Spleen (tissue), 13 donors: ENCODE measurements at places on chromosomes 6 and 20.

DNA sequence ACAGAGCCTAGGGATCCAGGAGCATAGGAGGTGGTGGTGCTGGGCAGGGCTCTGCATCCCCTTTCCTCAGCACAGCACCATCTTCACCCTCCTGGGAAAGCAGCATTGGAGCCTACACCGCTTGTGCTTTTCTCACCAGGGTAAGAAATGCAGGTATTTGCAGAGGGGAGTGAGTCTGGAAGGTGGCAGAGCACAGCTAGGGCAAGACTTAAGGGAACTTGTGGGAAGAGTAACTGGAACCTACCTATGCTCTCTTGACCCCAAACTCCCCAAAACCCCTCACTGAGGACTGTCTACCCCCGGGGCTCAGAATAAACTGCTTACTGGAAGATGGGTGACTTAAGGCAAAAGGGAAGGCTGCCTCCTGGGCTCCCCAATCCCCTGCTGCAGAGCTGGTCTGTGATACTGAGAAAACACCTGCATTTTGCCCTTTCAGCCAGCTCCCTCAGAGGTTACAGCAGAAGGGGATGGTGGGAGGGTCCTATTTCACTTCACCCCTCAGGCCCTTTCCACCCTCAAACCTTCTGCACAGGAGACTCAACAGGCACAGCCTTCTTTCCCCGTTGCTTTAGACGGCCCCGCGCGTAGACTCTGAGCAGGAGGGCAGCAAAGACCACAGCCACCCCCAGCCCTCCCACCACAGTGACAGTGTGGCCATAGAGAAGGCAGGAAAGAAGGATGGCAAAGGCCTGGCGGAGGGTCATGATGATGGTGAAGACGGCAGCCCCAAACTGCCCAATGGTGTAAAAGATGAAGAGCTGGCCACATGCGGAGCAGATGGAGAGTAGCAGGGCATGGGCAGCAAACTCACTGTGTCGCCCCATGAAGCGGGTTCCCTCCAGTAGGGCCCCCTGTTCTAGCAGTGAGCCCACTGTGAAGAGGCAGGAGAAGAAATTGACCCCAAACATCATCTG lies 2.9 kb downstream of the SLC35B2 start:
- DNase-seq, result peak; percentile 66

- DNase-seq, result no peak
Observed at GRCh38 chr6:72287801-72288200, 334.1 kb upstream of the KCNQ5 start.

DNA sequence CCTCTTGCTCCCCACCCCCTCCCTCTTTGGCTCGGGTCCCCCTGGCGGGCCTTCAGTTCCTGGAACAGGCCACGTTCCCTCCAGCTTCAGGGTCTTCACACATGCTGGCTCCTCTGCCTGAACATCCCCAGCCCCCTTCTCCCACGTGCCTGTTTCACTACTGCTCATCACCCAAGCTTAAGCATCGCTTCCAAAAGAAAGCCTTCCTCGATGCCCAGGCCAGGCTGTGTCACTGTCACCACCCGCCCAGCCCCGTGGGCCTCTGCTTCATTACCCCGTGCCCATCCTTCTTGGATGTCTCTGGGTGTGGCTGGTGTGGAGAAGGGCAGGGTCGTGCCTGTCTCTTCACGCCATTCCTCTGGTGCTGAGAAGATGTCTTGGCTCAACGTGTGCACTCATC lies 2.8 kb downstream of the DLGAP4 start:
- no peak for DNase-seq

DNA sequence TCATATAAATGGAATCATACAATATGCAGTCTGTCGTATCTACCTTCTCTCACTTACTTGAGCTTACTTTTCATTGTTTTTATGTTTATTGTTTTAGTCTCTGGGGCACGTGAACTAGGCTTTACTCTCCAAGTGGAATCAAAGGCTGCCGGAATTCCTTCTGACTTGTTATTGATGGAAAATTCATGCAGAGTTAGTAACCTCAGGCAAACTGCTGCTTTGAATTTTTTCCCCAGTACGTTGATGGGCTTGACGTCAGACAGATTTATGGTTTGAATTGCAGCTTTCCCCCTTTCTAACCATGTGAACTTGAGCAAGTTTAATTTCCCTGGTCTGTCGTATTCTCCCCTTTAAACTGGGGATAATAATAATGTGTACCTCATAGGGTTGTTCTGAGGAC lies 68.6 kb downstream of the ZDHHC14 start:
- no peak for DNase-seq

DNA sequence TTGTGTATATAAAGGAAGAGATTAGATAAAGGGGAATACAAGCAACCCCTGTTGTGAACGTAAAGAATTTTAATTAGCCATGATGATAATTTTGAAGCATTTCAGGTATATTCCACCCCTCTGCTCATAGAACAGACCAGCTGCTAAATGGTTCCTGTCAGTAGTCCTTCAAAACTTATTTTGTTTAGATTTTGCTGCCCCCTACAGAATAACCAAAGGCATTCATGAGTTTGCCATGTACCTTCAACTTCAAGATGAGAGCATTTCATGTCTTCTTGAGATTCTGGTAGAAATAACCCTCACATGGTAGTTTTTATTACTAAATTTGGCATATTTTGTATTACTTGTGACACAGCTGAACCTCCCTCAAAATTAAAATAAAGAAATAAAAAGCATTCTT lies 1586.7 kb downstream of the HACE1 start:
- DNase-seq, result no peak

DNA sequence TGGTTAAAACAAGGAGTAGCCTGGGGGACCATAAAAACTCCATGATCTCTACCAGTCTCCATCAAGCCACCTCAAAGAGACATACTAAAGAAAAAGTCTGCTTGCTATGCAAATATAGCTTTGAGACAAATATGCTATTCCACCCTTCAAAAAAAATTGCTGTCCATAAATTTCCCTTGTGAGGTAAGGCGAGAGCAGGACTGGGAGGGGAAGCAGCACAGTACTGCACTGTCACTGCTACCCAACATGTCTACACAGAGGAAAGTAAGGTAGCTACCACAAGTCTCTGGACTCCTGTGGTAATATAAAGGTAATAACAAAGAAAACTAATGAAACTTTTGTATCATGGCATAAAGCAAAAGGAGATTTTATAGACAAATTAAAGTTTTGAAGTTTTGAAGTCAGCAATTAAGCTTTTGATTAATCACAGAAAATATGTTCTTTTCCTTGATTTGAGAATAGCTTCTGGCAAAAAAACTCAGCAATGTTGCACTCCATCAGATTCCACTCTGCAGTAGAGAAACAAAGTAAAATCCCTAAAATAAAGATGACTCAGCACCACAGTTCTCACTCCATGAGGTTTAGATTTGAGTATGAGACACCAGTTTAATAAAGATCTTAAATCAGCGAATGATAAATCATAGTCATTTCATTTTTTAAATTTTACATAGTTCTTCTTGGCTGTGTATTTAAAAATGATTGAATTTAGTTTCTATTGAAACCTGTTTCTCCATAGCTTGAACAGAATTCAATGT lies 602.4 kb downstream of the COL12A1 start:
- DNase-seq, result no peak

DNA sequence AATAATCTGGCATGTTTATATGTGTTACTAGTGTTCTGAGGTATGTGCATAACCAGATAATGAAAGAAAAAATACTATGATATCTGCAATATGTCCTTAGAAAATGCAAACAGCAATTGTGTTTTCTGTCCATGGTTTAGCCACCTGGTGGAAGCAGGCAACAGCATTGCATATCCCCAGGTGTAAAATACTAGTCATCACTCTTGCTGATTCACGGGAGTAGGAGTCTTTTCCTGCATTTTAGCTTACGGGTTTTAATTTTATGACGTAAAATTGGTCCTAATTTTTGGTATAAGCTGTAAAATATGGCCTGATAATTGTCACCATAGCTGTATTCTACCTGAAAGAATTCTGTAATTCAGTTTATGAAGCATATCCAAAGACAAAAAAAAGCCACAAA lies 2.5 kb downstream of the RNF182 start:
- DNase-seq, result no peak

DNA sequence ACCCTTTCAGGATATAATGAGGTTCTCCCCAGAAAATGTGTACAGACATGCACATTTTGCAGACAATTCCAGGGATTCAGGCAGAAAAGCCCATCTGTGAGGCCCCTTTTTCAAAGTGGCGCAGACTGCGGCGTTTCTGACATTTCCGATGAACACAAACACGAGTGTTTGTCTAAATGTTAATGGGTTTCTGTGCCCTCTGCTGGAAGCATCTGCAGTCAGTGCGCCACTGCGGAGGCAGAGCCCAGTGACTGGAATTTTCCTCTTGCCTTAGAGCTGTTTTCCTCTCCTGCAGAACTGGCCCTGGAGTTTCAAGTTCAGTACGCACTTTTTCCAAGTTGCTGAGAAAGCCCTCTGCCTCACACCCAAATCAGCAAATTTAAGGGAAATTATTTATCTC lies 15.3 kb downstream of the ANKRD60 start:
- peak; percentile 35 for DNase-seq

GRCh38 chr20:64102647-64103354 lies 4.6 kb downstream of the NPBWR2 start:
- DNase-seq, result peak; percentile 76

GRCh38 chr6:35491558-35492257 lies 5.2 kb downstream of the TEAD3 start:
- DNase-seq, result no peak

DNA sequence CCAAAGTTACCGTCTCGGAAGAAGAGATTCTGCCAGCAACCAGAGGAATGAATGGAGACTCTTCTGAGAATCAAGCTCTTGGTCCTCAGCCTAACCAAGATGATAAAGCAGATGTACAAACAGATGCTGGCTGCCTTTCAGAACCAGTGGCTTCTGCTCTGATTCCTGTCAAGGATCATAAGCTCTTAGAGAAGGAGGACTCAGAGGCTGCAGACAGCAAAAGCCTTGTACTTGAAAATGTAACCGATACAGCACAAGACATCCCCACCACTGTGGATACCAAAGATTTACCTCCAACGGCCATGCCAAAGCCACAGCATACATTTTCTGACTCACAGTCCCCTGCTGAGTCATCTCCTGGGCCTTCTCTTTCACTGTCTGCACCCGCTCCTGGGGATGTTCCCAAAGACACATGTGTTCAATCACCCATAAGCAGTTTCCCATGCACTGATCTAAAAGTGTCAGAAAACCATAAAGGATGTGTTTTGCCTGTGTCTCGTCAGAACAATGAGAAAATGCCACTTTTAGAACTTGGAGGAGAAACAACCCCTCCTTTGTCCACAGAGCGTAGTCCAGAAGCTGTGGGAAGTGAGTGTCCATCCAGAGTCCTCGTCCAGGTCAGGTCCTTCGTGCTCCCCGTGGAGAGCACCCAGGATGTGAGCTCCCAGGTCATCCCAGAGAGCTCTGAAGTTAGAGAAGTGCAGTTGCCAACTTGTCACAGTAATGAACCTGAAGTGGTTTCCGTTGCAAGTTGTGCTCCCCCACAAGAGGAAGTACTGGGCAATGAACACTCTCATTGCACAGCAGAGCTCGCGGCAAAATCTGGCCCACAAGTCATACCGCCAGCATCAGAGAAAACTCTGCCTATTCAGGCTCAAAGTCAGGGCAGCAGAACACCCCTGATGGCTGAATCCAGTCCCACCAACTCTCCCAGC lies 109.6 kb downstream of the RTN4IP1 start:
- DNase-seq, result peak; percentile 93

DNA sequence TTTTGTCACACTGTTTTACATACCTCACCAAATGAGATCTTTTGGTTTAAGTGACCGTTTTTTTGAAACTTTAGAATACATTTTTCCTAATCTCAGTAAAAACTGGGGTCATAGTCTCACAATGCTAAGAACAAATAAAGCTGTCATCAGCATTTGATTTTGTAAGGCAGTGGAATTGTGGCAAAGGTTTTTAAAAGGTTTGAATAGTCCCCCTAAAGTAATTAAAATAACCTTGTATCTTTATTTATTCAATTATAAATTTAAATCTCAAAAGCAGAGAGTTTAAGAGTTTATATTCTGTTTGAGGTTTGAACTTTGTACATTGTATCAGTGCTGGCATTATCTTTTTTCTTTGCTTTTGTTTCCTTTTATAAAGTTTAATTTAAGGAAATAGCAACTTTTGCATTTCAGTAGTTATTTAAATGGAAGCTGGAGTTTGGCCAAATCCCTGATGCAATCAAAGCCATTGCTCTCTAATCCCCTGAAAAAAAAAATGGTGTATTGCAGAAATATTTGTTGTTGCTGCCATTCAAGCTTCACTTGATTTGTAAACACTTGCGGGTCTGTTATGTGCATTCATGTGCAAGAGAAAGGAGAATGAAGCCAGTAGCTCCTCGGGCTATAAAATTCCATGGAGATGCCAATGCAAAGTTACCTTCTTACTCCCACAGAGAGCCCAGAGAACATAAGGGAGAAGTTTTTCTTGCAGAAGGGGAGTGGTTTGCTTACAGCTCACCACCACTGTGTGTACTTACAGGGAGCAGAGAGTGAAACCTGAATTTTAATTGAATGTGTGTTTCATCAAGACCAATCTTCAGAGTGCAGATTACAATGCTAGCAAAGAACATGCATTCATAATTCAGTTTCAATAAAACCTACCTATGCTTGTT lies 391.8 kb downstream of the ARHGAP18 start:
- DNase-seq, result no peak

GRCh38 chr20:47574616-47575364 lies 73.1 kb downstream of the NCOA3 start:
- no peak for DNase-seq

DNA sequence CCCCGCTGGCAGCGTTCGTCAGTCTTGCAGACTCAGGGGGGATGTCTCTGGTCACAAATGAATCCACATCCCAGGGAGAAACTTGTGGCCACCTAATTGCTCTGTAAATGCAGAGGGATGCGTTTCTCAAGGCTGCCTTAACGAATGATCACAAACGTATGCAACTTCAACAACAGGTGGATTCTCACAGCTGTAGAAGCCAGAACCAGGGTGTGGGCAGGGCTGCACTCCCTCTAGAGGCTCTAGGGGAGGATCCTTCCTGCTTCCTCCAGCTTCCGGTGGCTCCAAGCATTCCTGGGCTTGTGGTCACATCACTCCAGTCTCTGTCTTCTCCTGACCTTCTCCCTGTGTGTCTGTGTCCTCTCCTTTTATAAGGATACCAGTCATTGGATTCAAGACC lies 3.3 kb upstream of the TAF4 start:
- peak; percentile 31 for DNase-seq

DNA sequence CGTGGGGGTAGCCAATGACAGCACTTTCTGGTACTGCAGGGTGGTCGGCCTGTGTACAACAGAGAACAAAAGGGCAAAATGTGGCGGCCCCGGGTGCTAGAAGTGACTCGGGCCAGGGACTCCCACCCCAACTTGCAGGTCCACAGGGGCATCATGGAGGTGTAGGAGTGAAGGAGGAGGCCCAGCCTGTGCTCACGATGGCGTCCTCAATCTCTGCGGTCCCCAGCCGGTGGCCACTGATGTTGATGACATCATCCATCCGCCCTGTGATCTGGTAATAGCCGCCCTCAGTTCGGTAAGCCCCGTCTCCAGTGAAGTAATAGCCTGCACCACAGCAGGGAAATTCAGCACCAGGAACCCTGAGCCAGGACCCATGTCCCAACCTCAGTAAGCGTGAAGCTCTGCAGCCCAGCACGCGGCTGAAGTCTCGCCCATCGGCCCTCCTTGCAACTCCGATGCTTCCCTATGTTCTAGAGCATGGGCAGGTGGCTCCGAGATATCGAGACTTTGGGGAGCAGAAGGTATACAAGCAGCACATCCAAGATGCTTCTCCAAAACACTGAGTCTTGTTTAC lies 20.2 kb upstream of the APMAP start:
- DNase-seq, result peak; percentile 61
